ENCODE measurements at places on chromosomes 3 and 15.
A peak's percentile ranks its signal among the peaks of the same experiment; 100 is the strongest.

DNA sequence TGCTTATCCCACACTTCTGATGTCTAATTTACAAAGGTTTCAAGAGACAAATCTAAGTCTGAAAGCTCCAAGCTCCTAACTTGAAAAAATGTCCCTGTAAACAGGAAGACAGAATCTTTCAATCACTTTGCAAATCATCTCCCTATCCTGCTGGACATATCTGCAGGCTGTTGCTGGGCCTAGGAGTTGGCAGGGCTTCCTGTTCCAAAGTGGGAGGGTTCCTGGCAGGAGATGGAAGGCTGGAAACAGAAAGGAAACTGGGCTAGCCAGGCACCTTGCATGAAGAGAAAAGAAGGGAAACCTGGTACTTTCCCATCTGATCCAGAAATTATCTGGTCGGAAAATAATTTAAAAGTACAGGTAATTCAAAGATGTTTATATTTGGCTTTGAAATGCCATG, 227.3 kb upstream of the IL12A start:
- peak; percentile 23 for DNase-seq

- DNase-seq, result no peak
Measured at GRCh38 chr3:63927422-63928280, 15.5 kb upstream of the SCAANT1 start.

GRCh38 chr3:26915208-26915607, 292.6 kb downstream of the LRRC3B start:
- no peak for DNase-seq

DNA sequence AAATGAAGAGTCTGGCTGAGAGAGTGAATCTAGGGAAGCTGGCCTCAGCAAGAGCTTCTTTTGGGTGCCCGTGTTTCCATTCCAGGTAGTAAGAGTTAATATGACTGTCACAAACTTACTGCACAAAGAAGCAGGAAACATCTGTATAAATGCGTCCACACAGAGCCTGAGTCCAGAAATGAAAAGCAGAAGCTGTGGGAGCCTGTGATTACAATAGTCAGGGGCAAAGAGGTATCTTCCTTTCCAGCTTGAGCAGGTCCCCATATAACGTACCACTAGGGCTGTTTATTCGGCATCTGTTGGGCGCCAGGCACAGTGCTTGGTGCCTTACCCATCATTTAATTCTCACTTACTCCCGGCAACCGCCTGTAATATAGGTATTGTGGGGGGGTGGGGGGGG, 40.5 kb upstream of the B3GNT5 start:
- no peak for DNase-seq

GRCh38 chr15:92661069-92661468, 5.5 kb upstream of the FAM174B start:
- no peak for DNase-seq

- no peak for DNase-seq
Measured at GRCh38 chr15:72889545-72889944, 106.0 kb upstream of the ADPGK start.

DNA sequence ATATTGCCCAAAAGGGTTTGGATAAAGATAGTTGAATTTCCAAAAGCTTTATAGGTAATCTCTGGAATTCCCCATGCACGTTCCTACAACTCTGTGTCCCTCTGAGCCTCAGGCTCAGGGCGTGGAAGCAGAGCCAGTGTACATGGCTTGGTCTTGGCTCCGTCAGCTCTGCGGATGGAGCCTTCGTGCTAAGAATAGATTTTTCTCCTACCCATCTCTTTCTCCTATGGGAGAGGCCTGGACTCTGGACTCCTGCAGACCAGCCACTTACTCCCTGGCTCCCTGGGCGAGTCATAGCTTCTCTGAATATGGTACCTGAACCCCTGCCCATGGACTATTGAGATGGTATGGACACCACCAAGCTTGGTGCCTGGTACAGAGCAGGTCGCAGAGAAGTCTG, 99.9 kb downstream of the EEFSEC start:
- no peak for DNase-seq

DNA sequence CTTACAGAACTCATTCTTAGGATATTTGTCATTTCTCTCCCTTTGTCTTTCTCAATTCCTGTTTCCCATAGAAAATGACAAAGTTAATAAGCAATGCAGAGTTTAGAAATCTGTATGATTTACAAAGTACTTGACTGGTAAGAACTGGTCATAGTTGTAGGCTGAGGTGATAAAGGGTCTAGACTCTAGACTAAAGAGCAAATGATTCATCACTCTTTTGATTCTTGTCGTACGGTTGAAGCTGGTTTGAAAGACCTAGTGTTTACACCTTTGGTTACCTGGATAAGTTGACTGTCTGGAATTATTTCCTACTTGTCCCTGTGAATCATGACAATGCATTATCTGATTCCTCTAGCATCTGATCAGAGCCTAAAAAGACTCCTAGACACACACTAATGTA, 58.9 kb upstream of the TP63 start:
- no peak for DNase-seq

All from SJSA1 (cell line).